ENCODE measurements at places on chromosomes 4 and X.

GRCh38 chr4:18454349-18454748 is 432.8 kb upstream of the LCORL start:
- DNase-seq: no peak

DNA sequence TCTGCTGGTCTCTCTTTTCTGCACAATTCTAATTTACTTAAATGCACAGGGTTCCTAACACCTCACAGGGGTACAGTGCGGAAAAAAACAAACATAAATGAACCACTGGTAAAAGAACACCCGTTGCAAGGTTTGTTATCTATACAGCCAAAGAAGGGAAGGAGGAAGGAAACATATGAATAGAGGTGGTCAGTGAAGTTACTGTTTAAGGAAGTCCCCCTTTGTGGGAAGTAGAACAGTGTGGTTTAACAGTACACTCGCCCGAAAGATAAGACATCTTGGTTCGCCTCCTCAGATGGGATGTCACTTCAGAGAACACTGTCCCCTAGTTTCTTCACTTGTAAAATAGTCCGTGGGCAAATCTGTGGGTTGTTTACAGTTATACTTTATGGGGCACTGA is 57.5 kb downstream of the TEC start:
- no peak for DNase-seq

- DNase-seq: no peak
These were observed 357 bp upstream of the ETNPPL start for GRCh38 chr4:108763226-108763593.

GRCh38 chr4:38873290-38873944 is 5.8 kb downstream of the FAM114A1 start:
- DNase-seq: no peak

DNA sequence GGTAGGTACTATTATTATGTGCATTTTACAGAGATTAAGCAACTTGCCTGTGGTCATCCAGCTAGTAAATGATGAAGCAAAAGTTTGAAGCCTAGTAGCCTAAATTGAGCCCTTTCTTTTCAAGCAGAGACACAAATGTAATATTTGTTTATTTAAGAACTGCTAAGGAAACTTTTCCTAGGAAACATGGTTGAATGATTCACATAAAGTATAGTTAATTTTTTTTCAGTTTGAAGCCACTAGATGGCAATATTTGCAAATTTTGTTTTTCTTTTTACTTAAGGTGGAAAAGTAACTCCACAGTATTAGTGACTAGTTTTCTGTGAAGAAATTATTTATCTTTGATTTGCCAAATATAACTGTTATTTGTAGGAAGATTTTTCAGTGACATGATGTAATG is 52.8 kb upstream of the ANKRD17 start:
- DNase-seq: peak; percentile 21

GRCh38 chr4:182765987-182766856 is 151.0 kb downstream of the DCTD start:
- DNase-seq: no peak

- DNase-seq: peak; percentile 57
These were observed 126.5 kb downstream of the ADGRA3 start for GRCh38 chr4:22389240-22389870.

- DNase-seq: no peak
These were observed 96.3 kb upstream of the ENPP6 start for GRCh38 chr4:184313702-184314659.

DNA sequence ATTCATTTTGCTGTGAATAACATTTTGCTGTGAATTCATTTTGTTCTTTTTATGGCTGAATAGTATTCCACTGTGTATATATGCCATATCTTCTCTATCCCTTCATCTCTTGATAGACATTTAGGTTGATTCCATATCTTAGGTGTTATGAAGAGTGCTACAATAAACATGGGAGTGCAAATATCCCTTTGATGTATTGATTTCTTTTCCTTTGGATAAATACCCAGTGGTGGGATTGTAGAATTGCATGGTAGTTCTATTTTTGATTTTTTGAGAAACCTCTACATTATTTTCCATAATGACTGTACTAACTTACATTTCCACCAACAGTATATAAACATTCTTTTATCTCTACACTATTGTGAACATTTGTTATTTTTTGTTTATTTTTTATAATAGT is 555.9 kb downstream of the PDHA2 start:
- no peak for DNase-seq

GRCh38 chr4:182205306-182205705 is 37.9 kb upstream of the TENM3 start:
- DNase-seq: no peak

- DNase-seq: no peak
These were observed 67.1 kb upstream of the TRIM2 start for GRCh38 chr4:153137159-153137558.

DNA sequence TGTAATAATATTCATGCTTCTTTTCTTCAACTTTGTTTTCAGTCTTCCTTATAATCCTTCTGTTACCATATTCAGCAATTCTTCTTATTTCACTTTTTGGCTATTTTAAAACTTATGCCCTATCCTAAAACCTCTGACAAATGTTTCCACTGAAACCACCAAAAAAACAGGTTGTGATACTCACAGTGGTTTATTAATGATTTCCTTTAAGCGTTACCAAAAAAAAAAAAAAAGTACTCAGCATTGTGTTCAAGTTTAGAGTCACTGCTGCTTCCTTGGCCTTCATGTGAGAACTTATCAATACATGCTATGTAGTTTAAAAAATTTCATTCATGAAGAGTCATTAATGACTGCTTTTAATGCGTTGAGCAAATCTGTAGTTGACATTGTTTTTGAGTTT is 35.4 kb upstream of the UGT2A3 start:
- no peak for DNase-seq

GRCh38 chrX:17442898-17443297 is 67.9 kb downstream of the NHS start:
- no peak for DNase-seq

DNA sequence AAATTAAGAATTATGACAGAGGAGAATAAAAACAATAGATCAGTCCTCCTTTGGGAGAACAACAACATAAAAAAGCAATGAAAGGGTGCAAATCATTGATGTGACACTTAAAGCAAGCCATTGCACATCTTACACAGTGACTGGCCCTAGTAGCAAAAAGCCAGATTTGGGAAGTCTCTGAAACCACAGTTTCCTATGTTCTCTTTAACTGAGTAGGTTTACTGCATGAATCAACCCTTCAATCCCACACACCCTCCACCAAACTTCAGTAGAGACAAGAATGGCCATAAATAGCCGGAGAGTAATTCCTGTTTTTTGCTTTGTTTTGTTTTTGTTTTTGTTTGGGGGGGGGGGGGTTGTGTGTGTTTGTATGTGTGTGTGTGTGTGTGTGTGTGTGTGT is 180.8 kb downstream of the VEGFC start:
- no peak for DNase-seq

DNA sequence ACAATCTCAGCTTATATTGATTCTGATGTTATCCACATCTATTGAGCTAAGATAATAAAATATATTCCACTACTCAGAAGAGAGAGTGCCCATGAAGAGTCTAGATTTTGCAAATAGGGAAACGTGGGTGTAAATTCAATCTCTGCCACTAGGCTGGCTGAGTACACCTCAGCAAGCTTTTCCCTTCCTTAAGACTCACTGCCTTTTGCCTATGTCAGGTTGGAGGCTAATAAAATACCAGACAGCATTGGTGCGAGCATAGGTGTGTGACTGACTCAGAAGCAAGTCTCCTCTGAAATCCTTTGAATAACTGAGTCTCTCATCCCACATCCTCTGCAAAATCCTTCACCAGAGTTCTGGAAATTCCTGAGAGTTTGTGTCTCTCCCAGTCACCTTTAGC is 405.4 kb upstream of the CPEB2 start:
- no peak for DNase-seq

DNA sequence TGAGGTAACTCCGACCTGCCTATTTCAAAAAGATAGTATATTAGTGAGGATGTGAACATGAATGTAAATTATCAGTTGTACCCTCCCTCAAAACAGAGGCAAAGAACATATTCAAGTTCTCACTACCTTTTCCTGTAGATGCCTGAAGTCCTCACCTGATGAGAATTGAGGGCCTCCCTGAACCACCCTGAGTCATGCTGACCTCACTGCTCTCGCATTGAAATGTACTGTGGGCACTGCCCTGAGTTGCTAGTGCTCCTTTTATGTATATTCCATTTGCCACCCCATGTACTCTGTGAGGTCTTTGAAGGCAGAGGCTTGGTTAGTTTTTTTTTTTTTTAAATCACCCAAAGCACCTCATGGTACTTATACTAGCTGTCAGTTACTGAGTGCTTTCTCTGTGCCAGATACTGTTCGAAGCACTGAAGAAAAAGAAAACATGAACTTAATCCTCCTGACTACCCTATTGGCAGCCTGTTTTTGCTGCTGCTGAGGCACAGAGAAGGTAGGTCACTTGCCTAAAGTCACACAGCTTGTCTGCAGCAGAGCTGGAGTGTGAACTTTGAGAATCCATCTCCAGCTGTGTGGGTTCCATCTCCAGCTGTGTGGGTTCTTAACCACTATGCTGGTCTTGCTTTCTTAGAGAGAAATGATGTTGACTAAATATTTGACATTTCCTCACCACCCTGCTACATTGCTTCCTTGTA is 253.1 kb upstream of the GPC4 start:
- no peak for DNase-seq

- no peak for DNase-seq
These were observed 620.4 kb downstream of the KCNIP4 start for GRCh38 chr4:21327976-21328700.

GRCh38 chr4:7872264-7872771 is 67.3 kb downstream of the AFAP1 start:
- DNase-seq: peak; percentile 51

DNA sequence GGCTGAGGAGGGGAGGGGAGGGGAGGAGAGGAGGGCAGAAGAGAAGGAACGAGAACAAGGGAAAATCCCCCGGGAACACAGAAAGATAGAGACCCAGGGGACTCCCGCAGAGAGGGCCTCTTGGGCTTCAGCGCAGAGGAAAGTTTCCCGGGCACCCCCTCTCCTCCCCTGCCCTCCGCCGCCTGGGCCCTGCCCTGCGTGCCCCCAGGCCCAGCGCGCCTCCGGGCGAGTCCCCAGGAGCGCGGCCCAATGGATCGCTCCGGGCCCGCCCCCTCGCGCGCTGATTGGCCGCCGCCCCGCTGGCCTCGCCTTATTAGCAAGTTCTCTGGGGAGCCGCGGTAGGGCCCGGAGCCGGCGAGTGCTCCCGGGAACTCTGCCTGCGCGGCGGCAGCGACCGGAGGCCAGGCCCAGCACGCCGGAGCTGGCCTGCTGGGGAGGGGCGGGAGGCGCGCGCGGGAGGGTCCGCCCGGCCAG is at the start of gene MSX1:
Gene MSX1, plus strand, starts transcription at position 341 of the 474 bp plus-strand sequence. CDS start 235 bp downstream, outside the sequence.
- DNase-seq: peak; percentile 70

DNA sequence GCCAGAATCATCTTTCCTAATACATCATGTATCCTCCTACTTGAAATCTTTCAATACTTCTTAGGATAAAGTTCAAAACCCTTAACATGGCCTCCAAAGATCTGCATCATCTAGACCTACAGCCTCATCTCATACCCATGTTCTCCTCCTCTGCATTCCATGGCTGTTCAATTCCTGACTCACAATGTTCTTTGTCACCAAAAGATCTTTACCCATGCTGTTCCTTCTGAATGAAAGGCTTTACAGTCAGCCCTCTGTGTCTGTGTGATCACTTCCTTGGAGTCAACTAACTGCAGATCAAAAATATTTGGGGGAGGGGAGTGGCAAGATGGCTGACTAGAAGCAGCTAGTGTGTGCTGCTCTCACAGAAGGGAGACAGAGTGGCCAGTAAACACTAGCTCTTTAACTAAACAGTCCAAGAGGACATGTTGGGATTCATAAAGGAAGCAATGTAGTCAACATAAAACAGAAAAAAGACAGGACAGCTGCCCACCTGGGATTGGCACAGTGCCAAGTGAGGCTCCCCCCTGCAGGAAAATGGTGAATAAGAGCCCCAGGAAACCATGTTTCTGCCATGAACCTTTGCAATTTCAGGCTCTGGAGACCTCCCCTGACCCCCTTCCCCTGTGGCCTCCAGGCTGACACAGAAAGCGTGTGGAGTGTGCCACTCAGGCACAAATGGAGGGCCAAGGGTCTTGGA is 31.9 kb downstream of the CBR4 start:
- no peak for DNase-seq

DNA sequence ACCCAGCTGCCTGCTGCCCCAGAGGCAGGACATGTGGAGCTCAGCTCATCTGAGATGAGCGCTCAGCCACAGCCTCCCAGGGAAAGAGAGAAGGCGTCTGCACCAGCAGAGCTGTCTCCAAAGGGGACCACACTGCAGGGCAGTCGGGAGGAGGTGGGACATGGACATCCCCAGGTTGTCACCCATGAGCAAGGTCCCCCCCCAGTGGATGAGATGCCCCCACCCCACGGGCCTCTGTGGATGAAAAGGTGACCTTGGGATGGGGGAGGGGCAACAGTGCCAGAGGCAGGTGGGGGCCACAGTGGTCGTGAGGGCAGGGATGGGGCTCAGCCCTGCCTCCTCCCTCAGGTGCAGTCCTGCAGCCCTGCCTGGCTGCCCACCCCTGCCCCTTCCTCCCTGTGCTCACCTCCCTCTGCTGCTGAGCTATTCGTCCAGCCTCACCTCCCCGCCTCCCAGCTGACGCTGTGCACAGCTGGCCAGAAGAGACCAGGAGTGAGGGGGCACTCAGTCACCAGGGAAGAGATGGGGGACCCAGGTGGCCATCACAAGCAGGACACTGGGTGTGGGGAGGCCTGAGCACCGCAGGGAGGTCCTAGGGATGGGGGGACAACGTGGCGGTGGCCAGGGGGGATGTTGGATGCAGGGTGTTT is 9.3 kb downstream of the NKX1-1 start:
- DNase-seq: no peak

DNA sequence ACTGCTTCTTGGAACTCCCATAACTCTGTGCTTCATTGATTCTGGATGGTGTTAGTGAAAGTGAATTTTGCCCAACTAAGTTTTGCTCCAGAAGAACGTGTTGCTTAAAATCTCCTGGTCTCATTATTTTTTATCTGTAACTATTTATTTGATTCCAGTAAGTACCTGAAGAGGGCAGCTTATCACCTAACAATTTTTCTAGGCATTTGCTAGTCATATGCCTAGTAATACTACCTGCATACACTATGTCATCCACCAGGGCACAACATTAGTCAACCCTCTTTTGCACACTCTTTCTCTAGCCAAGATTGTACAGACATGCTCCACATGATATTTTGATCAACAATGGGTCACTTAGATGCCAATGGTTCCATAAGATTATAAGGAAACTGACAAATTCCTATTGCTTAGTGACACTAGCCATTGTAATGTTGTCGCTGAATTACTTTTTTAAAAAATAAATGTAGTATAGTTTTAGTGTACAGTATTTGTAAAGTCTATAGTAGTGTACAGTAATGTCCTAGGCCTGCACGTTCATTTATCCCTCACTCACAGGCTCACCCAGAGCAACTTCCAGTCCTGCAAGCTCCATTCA is 499.9 kb upstream of the AADAT start:
- DNase-seq: peak; percentile 8

DNA sequence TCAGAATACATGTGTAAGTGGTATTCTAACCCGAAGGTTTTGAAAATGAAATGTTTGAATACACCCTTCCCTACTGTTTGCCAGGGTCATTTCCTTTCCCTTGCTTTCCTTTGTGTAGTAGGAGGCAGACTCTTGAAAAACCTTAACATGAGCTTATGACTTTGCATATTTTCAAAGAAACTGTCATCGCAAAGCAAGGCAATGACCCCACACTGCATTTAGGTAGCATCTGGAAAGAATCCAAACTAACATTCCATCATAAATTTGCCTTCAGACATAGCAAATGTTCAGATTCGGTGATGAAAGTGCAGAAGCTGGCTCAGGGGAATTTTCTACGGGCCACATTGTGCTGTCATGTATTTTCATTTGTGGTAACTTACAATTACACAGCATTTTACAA is 32.3 kb downstream of the SH2D1A start:
- no peak for DNase-seq

- no peak for DNase-seq
These were observed 4.8 kb upstream of the GYG2 start for GRCh38 chrX:2823795-2824386.

Measured in NCI-H345 (cell line).